ENCODE measurements at places on chromosomes 2 and 18.

DNA sequence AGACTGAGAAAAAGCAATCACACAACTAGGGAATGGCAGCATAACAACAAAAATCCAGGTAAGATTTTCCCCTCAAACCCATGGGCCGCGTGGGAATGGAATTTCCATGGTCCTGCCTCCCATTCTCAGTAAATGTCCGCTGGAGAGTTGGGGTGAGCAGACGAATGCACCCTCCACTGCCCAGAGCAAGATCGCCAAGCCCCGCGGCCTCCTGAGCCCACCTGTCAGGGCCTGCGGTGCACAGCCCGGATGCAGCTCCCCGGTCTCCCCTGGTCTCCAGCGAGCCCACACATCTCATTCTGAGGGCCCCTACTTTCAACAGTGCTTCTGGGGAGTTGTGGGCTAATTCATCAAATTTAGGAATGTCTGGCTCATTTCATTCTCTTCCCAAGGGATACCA, 327.4 kb upstream of the HS6ST1 start:
- DNase-seq = no peak

- no peak for DNase-seq
These were observed 93.8 kb upstream of the LDAH start for GRCh38 chr2:20916604-20917286.

DNA sequence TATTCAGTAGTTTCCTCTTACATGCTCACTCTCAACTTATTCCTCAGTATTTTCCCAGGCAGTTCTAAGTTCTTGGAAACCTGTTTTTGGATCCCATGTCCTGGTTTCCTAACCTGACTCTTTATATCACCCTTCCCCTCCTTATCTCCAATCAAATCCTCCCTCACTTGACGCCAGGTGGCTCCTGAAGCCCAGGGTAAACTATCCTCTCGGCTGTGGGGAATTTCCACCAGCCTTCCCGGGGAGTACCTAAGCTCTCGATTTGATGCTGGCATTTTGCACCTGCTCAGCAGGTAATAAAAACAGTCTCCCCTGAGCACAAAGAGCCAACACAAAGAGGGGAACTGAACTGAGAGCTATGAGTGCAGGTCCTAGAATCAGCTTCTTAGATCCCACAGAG, 538.0 kb downstream of the SLC4A3 start:
- no peak for DNase-seq

- no peak for DNase-seq
These were observed 457.4 kb downstream of the FBXO15 start for GRCh38 chr18:73690222-73690621.

DNA sequence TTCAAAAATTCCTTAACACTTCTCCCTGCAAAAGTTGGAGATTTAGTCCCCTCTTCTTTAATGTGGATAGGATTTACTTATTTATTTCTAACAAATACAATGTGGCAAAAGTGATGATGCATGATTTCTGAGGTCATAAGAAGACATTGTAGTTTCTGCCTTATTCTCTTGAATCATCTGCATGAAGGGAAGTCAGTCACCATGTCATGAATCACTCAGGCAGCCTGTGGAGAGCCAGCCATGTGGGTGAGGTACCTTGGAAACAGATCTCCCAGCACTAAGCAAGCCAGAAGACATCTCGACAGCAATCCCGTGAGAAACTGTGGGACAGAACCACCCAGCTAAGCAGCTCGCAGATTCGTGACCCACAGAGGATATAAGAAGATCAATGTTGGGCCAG, 2.7 kb upstream of the ZC3H8 start:
- DNase-seq = no peak

- DNase-seq = no peak
These were observed 185.7 kb upstream of the KLHL29 start for GRCh38 chr2:23199115-23199918.

DNA sequence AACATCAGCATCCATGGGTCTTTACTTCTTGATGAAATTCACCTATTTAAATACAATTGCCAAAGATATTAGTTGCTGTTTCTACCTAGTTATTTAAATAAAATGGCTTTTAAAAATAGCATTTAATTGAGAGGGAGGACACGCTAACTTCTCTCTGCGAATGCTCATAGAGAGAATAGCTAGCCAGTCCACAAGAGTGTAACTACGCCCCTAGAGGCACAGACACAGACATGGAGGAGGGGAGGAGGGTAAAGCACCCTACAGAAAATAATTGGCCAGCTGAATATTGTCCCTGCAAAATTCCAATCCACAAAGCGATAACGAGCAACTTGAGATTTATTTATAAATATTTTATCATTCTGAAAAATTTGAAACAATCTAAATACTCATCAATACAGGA, 97.0 kb upstream of the PAPOLG start:
- DNase-seq = no peak

DNA sequence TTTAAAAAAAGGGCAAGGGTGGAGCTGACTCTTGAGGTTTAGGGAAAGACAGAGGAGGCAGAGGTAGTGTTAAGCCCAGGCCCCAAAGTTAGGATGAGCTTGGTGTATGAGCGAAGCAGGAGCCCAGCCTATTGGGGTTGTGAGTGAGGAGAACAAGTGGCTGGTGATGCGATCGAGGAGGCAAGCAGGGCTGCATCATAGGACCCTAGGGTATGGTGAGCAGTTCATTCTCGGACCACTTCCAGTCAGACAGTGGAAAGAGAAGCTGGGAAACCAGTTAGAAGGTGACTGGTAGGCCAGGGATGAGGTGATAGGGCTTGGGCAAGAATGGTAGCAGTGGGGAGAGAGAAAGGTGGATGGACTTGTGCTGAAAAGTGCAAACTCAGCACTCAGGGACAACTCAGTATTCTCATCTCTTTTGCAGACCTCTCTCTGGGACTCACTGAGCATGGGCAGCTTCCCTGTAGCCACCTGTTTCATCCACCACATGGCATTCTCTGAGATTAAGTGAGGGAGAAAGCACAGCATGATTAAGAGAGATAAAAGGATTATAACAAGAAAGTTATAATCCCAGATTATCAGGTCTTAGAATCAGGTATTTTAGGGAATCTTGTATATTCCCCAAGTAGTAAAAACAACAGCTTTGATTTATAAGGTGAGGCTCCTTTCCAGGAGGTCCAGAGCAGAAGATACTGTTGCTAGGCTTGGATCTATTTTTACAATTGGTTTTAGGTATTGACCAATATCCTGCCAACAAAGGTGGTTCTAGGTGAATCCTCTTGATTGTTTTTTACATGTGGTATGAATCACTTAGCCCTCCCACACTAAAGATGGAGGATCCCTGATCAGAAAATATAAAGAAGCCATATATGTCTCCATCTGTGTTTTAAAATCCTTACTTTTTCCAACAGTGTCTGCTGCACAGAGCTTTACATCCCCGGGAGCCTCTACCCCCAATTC, 38.3 kb downstream of the XRCC5 start:
- no peak for DNase-seq

GRCh38 chr2:179642462-179642861, 218.9 kb downstream of the ZNF385B start:
- no peak for DNase-seq

GRCh38 chr2:8490166-8490721, 191.6 kb upstream of the ID2 start:
- DNase-seq = no peak

DNA sequence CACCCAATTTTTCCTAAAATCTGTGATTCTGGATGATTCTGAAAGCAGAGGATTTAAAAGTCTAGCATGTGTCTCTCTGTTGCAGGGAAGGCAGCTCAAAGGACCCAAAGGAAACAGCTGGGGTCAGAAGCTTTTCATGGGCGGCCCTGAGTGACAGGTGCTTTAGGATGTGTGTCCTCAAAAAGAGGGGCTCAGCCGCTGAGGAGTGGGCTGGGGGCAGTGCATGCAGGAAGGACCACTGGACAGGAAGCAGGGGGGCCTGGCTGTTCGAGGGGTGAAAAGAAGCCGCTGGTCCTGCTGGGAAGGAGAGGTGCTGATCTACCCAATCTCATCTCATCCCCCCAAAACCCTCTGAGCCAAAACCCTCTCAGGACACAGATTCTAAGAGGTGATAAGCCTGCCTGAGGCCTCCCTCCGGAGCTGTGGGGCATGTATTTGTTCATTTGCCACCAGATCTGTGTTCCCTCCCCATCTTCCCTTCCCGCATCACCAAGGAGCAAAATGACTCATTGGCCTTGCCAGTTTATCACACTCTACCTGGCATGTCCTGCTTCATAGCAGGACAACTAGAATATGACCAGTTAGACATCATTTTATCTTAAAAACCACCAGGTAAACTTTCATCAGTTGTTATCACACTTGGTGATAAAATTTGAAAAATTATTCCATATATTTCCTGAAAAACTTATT, 98.8 kb upstream of the MGAT4A start:
- no peak for DNase-seq

DNA sequence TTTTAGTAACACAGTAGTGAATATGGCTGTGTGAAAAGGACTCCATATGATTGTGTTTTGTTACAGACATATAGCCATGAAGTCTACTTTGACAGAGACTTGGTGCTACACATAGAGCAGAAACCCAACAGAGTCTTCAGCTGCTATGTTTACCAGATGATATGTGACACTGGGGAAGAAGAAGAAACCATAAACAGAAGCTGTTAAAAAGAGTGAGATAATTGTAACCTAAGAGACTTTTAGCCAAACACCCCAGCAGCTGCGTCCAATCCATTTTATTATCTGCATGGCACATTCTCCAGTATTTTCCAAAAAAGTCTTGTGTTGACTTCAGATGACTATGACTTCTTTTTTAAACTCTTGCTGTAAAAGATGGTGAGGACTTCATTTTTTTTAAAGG, 41.4 kb upstream of the CYBRD1 start:
- no peak for DNase-seq

- no peak for DNase-seq
These were observed 154.2 kb downstream of the DCDC2C start for GRCh38 chr2:3857576-3857975.

- DNase-seq = no peak
These were observed 142.6 kb downstream of the PXDN start for GRCh38 chr2:1601471-1602277.

DNA sequence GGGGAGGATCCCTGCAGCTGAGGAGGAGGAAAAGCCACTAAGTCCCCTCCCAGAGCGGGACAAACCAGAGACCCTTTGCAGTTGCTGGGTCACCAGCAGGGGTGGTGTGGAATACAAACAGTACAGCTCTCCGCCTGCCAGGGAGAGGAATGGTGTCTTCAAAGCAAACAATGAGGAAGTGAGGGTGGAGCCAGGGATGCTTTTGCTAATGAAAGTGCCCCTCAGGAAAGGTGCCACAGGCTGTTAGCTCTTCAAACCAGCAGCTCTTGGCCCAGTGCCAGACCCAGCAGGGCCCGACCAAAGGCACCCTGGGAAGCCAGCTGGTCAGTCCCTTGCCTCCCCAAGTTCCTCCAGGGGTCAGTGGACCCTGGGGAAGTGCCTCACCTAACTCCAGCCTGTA, 102.8 kb downstream of the HIBCH start:
- no peak for DNase-seq

- DNase-seq = no peak
These were observed 9.8 kb downstream of the TUBB6 start for GRCh38 chr18:12317664-12318333.

DNA sequence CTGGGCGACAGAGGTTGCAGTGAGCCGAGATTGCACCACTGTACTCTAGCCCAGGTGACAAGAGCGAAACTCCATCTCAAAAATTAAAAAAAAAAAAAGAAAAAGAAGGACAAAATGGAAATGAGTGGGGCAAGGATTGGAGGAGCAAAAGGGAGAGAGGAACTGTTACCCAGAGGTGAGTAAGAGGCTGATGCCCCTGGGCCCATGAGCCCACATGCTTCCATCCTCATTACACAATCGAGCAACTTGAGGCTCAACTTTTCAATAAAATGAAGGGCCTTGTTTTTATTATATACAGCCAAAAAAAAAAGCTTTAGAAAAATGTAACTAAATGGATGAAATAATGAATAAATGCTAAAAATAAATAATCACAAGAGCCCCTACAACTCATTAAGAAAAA, 91.7 kb upstream of the YWHAQ start:
- DNase-seq = no peak

- DNase-seq = no peak
These were observed 20.5 kb upstream of the KIF1A start for GRCh38 chr2:240840435-240841060.

DNA sequence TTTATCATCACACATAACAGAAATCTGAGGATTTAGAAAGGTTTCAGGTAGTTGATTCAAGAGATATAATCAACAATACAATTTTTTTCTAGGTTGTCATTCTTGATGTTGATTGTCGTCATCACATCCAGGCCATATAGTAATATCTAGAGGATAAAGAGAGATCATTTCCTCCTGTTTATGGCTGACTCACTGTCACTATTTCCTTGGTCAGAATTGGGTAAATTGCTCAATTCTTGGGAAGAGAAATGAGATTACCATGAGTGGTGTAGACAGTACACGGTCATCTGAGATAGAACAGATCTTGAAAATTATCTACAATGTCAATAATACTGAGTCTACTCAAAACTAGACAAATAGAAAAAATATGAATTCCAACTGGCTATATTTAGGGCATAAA, 78.8 kb downstream of the ZNF804A start:
- DNase-seq = no peak

GRCh38 chr2:66364495-66365333, 70.2 kb upstream of the MEIS1 start:
- no peak for DNase-seq

DNA sequence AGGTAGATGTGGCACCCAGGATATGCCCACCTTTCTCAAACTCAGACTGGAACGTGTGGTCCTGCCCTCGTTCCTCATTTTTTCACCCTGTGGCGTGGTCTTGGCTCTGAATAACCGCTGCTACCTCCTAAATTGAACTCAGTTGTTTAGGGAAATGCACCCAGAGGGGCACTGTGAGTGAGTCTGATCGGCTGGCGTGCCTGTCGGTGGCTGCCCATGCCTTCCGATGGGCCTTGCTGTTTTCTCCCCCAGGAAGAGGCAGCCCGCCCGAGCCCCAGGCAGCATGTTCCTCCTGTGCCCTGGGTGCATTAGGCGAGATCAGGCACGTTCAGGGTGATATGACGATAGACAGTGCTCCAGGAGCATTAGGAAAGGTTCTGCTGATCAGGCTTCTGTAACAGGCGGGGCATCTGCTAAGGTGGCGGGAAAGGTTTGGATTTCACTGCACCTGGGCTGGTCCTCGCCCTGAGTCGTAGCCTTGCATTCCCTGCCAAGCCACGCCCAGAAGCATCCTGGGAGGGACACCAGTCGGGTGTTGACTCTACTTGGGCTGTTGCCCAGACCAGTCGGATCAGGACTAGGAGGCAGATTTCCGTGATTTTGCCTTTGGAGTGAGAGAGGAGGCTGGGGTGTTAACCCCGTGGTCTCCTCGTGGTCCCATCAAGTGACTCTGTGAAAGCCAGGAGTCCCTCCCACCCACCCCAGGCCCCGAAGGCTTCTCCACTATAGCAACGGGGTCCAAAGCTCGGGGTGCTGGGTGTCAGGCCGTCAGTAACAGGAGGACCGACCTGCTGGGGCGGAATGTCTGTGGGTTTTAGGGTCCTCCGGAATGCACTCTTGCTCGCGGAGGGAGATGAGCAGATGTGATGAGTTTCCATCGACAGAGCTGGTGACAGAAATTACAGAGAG, 75.1 kb downstream of the SH3BP4 start:
- no peak for DNase-seq

- DNase-seq = no peak
These were observed 98.5 kb downstream of the EVA1A start for GRCh38 chr2:75462206-75462605.

- no peak for DNase-seq
These were observed 89.0 kb upstream of the RBMS1 start for GRCh38 chr2:160582490-160583145.

- no peak for DNase-seq
These were observed 12.3 kb upstream of the SLC14A2 start for GRCh38 chr18:45602926-45603325.
